ENCODE measurements at places on chromosomes 12 and 14.
A peak's percentile ranks its signal among the peaks of the same experiment; 100 is the strongest.

DNA sequence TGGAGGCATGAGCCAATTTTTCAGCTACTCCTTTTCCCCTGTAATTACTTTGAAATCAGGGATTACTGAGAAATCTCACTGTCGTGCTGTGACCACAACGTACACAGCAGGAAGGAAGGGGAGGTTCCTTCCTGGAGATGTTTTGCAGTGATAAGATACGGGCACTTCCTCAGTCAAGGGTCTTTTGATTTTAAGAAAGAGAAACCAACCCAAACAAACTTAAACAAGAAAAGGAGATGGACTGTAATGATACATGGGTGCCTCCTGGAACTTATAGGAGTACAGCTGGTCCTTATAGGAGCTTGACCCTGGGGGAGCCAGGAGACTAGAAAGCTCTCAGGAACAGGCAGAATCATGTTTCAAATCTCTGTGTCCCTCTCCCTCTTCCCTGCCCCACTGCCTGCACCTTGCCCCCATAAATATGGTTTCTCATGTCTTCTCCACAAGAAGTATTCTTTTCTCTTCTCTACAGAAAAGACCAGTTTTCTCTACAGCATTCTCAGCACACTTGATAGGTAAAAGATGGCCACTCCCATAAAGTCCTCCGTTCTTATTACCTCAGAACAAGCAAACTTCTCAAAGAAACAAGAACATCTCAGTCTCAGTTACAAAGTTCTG lies 281.1 kb upstream of the AMIGO2 start:
- DNase-seq: no peak

GRCh38 chr14:76237349-76237990 lies 85.7 kb downstream of the GPATCH2L start:
- DNase-seq: no peak

DNA sequence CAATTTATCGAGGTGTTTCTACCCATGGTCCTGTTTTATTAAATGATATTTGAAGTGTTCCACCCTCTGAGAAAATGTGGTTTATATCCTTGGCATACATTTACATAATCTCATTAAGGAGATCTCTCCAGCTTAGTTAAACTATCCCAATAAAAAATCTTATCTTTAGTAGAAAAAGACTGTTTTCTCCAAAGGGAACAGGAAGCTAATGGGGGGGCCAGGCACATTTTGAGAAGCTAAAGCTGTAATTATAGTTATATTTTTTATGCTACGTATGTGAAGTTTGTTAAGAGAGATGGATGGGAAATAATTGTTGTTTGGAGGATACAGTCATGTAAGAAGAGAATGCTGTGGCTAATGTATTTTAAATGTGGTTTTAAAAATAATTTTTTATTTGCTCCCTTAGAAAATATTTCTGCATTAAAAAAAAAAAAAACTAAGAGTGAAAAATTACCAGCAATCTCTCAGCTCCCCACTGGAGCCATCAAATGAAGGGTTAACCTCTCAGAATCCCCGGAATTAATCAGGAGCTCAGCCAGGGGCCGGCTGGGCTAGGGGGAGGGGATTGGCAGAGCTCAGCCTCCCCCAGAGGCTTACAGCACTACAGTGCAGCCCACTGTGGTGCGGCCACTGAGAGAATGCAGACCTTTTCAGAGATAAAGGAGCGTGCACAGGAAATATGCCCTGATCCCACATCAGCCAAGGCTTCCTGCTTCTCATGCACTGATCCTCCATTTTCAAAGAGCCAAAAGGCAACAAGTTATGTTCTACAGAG lies 185.8 kb downstream of the EGLN3 start:
- DNase-seq: peak; percentile 9

- DNase-seq: no peak
Measured at GRCh38 chr12:112183141-112184021, 58.0 kb downstream of the TRAFD1 start.

GRCh38 chr12:99066726-99067125 lies 421.6 kb downstream of the APAF1 start:
- DNase-seq: no peak

DNA sequence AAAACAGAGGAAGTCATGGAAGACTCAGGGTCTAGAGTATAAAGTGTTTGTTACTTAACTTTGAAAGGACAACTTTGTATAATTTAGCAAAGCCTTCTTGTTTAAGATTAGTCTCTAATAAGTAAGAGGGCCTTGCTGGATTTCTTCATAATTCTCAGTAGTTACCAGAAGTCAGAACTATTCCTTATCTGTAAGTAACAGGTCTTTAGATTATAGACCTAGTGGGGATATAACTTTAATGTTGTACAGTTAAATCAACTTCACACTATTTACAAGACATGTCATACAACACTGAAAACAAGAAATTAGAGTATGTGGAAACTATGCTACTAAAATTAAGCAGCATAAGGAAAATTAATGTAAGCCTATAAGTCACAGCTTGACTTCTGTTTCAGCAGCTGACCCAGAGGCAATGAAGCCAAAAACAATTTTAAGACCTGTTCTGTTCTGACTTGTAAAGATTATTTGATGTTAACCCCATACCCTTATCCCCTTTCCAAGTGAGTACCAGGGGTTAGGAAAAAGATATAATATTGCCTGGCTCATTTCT lies 398.3 kb downstream of the RAD51B start:
- no peak for DNase-seq

GRCh38 chr12:25864306-25865276 lies 93.9 kb upstream of the RASSF8 start:
- no peak for DNase-seq

DNA sequence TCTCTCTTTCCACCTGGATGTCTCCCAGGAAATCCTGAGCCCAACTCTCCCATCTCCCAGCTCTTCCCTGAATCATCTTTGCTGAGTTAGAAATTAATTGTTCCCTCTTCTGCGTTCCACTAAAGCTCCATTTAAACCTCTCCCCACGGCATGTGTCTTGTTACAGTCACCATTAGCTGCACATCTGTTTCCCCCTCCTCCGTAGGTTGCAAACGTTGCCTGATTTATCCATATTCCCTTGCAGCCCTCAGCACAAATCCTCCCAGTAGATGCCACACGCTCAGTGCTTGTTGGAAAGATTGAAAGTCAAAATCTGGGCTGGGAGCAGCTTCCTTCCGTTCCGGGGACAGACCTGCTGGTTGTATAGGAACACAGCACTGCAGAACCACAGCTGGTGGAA lies 90.4 kb downstream of the SLC24A4 start:
- DNase-seq: no peak

- DNase-seq: no peak
Measured at GRCh38 chr12:95557625-95558024, 6.3 kb upstream of the USP44 start.

- DNase-seq: no peak
Measured at GRCh38 chr12:66742508-66743367, 63.9 kb upstream of the GRIP1 start.

- DNase-seq: no peak
Measured at GRCh38 chr12:11894890-11895289, 175.8 kb upstream of the BCL2L14 start.

- DNase-seq: no peak
Measured at GRCh38 chr12:46549527-46550265, 177.1 kb upstream of the SLC38A2 start.

- no peak for DNase-seq
Measured at GRCh38 chr12:85413266-85413665, 133.2 kb downstream of the ALX1 start.

- DNase-seq: no peak
Measured at GRCh38 chr14:66037361-66037760, 448.8 kb upstream of the CCDC196 start.

DNA sequence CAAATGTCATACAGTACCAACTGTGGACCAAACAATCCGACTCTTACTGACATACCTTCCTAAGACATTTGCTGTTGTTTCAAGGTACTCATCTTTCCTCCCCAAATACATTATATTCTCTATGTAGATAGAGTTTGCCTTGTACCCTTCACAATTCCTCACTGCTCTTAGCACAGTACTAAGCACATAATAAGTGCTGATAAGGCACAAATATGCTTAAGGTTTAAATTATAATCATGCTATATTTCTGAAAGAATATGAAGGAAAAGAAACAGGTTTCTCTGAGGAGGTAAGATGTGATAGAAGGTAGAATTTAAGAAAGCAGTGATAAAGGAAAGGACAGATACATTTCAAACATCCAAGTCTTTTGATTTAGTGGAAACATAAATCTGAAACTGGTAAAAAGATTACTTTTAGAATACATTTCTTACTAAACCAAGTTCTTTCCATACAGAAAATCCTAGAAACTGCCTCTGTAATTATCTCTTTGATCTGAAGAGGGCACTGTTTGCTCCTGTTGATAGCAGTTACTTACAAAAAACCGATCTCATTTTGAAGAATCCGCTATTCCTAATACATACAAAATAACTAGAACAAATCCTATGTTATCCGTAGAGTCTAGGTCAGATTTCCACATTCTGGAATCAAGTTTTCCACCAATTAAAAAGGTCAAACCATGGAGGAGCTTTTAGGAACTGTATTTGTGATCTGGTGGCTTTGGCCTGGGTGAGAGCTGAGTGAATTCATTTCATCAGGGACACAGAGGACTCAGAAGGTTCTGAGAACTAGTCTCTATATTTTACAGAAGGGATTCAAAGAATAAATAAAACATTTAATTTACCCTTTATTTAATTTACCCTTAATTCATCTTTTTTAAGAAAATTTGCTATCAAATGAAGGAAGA lies 311.9 kb downstream of the DAD1 start:
- no peak for DNase-seq

DNA sequence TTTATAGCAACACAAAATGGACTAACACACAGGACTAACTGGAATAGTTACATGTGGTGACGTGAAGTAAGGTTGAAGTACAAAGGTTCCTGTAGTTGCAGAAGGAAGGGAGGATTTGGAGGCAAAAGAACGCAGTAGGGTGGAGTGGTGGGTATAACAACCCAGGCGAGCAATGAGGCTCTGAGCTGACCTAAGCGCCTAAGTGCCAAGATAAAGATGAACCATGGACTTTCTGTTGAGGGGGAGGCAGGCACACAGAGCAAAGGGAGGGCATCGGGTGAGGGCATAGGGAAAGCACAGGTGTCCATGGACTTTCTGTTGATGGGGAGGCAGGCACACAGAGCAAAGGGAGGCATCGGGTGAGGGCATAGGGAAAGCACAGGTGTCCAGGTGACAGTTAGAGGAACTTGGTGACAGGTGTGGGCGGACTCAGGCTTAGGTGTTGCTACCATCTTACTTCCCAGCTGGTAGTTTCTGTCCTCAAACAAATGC lies 15.2 kb downstream of the SCNN1A start:
- DNase-seq: no peak

DNA sequence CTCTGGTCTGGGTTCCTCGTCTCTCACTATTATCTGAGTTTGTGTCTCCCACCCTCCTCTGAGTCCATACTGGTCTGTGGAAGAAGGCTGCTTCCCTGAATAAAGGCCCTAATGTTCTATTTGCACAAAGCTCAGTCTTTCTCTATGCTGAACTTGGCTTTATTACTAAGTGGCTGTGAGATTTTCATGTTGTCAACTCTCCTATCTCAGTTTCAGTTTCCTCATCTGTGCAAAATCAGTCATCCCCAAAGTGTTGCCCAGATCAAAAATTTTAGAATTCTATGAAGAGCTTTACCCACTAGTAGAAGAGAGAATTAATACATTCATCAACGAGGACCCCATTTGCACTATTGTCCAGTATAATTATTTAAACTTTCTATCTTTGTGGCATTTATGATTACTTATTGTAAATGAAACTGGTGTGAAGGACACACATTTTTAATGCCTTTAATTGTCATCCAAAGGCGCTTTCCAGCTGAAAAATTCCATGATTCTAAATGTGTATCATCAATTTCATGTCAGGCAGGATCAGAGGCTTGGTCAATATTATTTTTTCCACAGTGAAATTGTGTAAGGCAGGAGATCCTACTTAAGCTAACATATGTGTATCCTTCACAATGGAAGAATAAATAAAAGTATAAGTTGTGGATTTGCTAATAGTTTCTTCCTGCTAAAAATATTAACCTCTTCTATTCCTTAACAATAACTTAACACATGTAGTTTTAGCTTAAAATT lies 79.1 kb upstream of the EEA1 start:
- no peak for DNase-seq

GRCh38 chr14:58898655-58899316 lies 261.0 kb downstream of the DACT1 start:
- DNase-seq: no peak

DNA sequence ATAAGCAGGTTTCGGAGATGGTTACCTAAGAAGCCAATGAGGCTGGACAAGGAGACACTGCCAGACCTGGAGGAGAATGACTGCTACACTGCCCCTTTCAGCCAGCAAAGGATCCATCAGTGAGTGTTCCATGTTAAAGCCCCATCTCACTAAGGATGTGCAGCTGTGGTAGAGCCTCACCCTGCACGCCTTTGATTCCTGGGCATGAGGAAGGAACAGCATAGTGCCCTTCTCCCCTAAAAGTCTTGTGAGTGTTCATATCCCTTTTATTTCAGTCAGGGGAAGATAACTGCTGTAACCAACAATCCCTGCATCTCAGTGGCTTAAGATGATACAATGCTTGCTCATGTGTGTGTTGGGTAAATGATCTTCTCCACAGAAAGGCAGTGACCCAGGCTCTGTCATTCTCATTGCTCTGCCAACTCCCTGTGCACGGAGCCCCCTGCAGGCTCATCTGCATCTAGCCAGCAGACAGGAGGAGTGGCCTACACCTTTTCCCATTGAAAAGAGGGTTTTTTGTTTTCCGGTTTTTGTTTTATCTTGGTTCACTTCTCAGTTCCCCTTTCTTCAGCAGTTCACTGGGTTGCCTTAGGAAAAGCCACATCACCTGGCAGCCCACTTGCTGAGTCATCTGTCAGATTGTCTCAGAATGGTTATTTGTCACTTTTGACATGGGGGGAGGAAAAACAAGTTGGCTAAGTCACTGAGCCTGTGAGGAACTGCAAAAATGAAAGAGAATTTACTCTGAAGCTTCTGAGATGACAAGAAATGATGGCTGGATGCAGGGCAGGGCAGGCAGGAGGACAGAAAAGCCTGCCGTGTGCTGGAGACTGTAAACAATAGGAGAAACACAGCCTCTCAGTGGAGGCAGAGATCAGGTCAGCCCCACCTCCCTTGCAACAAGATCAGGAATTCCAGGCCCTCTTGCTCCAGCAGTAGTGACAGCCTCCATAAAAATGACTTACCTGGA lies 193.3 kb downstream of the ANO4 start:
- DNase-seq: no peak

DNA sequence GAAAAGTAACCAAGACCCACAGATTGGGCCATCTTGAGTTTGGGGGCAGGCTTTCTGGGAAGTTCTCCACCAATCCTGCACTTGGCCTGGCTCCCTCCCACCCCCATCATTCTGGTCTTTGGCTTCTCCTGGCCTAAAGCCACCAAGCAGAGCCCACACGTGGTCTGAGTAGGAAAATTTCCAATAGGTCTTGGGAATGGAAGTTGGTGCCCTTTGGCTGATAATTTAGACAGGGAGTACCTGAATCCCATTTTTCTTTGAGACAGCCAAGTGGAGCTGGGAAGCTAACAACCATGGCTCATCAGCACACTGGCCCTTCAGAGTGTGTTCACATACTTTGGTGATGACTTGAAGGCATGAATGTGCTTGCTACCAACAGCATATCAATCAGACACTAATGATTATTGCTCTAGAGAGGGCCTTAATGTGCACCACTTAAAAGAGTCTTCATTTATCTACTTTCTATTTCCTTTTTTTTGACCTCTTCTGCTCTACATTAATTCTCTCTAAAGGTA lies 156.0 kb downstream of the EGLN3 start:
- DNase-seq: no peak

All from cerebellum (tissue), 4 donors.